ENCODE measurements at places on chromosomes 12 and 14.

GRCh38 chr14:71524320-71524982 lies 407.8 kb upstream of the RGS6 start:
- no peak for DNase-seq

- no peak for DNase-seq
Observed at GRCh38 chr12:97017213-97017612, 110.2 kb downstream of the NEDD1 start.

DNA sequence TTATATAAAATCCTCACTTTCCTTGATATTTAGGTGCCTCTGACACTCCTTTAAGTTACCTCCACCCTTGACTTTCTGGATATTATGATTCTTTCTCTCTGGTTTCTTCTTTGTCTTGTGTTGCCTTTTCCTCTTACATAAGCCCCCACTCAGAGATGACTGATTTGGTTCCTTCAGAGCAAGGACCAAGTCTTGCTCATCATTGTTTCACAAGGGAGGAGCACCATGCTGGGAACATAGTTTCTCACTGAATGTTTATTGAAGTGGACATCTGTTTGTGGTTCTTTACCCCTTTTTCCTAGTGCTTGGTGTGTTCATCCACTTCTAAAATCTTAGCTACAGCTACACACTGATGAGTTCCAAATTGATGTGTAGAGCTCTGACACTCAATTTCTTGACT lies 161.3 kb upstream of the PTPRQ start:
- peak; percentile 71 for DNase-seq

DNA sequence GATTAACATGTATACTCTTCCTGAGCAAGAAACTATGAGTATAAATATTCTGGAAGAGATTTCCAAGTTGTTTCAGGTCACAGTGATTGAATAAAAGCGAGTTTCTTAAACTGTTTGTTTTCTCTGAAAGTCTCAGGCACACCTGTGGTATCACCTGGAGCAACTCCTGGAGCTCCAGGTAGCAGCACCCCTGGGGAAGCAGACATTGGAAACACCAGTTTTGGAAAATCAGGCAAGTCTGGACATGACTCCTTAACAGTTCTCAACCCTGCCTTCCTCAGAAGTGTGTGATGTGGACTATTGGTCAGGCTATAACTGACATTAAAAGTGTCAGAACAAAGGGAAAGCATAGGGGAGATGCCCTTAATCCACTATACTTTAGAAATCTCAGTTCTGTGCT lies 217.6 kb upstream of the CNTN1 start:
- no peak for DNase-seq

GRCh38 chr12:120041386-120042231 lies 52.6 kb downstream of the BICDL1 start:
- DNase-seq = peak; percentile 22

DNA sequence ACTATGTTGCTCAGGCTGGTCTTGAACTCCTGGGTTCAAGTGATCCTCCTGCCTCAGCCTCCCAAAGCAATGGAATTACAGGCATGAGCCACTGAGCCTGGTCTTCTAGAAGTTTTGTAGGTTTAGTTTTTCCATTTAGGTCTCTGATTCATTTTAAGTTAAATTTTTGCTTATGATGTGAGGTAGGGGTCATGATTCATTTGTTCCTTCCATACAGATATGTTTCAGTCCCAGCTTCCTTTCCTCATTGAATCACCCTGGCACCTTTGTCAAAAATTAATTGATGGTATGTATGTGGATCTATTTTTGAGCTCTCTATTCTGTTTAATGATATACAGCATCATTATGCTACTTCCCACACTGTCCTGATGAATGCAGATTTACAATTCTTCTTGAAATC lies 25.6 kb upstream of the CABP1 start:
- DNase-seq = no peak

DNA sequence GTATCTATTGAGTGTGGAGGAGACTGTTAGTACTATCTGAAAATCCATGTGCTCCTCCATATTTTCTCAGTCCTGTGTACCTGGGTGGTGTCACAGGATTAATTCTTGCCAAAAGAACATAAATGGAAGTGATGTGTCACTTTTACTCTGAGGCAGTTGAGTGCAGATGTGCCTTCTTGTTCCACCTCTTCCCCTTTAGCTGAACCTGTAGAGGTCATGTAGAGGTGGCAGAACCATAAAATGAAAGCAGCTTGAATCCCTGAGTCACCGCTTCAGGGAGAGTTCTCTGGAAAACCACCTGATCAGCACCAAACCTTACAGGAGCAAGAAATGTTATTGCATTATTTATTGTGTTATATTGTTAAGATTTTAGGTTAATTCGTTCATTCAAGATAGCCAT lies 14.7 kb upstream of the SLC25A3 start:
- peak; percentile 85 for DNase-seq

- DNase-seq = peak; percentile 38
Observed at GRCh38 chr12:779745-780734, 27.7 kb downstream of the WNK1 start.

- DNase-seq = no peak
Observed at GRCh38 chr12:128708789-128709188, 115.0 kb downstream of the SLC15A4 start.

Measured in choroid plexus epithelial cell (primary cell).